CD4-positive, alpha-beta T cell treated with Interferon alpha-2 for 1 hour (primary cell): ENCODE measurements at places on chromosomes 7 and 10.

GRCh38 chr10:119449760-119450461 is 92.6 kb downstream of the RGS10 start:
- no peak for DNase-seq

DNA sequence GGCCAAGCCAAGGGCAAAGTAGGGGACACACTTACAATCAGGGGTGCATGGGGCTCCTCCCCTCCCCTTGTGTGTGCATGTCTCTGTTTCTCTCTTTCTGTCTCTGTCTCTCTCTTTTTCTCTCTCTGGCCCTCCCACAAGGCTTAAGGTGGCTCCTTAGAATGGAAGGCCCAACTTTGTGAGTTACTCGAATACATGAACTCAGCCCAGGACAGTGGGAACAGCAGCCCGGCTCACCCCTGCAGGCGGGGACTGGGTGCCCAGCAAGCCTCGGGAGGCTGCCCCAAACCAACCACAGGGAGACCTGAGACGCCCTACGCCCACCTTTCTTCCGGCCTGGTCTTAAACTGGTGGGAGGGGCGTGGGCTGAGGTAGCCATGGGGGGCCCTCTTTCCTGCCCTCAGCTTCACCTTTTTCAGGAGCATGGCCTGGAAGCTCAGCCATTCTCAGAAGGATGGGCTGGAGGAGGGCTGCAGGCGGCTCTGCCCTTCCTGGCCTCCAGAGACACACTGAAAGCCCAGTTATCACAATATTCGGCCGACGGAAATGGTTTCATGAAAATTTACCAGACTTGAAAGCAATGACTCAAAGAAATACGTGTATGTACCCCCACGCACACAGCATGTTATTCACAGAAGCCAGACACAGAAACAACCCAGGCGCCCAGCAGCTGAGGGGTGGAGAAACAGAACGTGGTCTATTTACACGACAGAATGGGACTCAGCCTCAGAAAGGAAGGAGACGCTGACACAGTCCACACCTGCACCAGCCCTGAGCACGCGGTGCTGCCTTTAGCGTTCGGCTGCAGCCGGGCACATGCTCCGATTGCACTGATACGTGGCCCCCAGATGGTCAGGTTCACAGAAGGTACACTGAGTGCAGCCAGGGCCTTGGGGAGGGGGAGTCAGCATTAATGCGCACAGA is 229.5 kb downstream of the PTPRN2 start:
- DNase-seq, result no peak

GRCh38 chr10:86856156-86856555 is 99.7 kb downstream of the BMPR1A start:
- DNase-seq, result no peak

- DNase-seq, result no peak
These were observed 576 bp upstream of the CSGALNACT2 start for GRCh38 chr10:43137717-43138020.

GRCh38 chr7:148419856-148420832 is 170.4 kb upstream of the C7orf33 start:
- no peak for DNase-seq

DNA sequence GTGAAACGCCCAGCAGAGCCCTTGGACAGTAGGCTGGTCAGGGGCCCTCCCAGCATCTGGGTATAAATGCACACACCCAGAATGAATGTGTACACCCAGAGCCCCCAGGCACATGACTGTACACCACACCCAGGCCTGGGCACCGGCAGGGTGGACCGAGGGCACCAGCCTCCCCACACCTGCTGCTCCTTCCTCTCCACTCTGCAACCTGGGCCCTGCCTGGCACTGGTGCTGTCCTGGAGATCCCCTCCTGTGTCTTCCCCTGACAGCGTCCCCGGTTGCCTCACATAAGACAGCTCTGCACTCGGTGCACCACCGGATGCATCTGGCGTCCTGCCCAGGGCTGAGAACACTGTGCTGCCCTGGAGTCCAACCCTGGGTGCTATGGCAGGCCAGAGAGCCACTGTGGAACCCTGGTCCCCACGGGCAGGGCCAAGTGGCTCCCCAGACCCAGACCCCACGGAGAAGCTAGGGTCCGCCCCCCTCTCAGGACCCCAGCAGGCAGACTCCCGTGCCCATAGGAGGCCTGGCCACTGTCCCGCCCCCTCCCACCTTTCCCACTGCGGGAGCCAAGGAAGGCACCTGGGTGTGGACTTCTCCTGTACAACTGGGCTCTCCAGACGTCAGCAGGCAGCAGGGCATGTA is 6.6 kb downstream of the RASGEF1A start:
- DNase-seq, result no peak

- DNase-seq, result peak; percentile 28
These were observed 7.1 kb downstream of the NUDT1 start for GRCh38 chr7:2248984-2249694.

DNA sequence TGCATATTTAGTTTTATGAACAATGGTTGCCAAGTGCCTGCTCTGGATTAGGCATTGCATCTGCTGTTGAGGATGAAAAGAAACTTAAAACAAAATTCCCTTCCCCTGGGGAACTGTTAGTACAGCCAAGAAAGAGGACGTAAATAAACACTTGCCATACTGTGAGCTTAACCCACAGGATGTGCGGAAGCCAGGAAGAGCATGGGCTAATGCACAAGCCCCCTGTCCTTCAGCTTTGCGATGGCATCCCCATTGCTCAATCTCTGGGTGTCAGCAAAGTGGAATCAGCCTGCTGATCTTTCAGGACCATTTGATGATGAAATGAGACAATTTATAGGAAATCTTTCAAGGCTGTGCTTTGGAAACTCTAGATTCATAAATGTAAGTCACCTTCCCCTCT is 399.9 kb upstream of the IGFBP3 start:
- no peak for DNase-seq

GRCh38 chr7:143040209-143040715 is 11.9 kb upstream of the OR6V1 start:
- no peak for DNase-seq

DNA sequence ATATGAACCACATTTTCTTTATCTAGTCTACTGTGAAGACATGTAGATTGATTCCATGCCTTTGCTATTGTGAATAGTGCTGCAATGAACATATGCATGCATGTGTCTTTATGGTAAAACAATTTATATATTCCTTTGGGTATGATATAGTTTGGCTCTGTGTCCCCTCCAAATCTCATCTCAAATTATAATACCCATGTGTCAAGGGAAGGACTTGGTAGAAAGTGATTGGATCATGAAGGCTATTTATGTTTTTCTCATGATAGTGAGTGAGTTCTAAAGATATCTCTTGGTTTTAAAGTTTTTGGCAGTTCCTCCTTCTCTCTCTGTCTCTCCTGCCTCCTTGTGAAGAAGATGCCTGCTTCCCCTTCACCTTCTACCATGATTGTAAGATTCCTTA is 248.7 kb downstream of the GPR37 start:
- DNase-seq, result no peak

DNA sequence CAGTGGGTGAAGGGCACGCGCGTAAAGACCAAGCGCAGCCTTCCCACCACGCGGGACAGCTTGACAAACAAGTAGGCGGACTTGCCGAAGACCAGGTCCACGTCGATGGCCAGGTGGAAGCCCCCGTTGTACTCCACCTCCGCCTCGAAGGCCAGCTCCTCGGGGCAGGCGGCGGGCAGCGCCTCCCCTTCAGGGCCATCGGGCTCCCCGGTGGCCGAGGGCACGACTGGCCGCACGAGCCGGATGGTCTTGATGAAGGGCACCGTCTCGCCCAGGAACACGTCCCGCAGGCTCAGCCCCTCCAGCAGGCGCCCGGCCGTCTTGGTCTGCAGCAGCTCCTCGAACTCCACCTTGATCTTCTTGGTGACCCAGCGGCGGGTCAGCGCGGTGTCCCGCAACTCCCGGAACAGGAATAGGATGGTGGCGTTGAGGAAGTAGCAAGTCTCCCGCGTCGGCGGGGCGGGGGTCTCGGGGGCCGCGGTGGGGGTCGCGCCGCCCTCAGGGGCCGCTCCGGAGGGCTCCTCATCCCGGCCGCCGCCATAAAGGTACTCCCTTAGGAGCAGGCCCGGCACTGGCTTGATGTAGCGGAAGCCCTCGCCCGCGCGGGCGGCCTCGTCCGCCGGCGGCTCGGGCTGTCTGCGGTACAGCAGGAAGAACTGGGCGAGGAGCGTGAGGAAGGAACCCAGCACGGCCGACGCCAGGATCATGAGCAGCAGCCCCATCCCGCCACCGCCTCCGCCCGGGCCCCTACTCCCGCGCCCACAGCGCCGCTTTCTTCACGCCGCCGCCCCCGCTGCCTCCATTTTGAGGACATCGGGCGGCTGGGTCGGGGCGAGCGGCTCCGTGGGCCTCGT is 507 bp downstream of the PDZD8 start:
- no peak for DNase-seq

DNA sequence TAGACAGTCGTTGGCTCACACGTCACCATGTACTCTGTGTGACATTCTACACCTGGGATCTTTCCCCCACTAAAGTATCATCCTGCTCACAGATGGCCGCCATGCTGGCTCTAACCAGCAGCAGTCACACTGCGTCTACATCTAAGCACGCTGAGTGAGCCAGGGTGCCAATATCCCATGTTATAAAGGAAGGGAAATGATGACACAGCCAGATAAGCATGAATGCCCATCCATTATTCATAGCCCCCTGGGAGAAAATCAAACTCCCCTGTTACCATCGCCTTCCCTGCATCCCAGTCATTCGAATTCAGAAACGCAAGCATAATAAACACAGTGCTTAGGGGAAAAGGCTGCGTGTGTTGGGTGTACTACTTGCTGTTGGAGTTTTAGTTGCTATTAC is 698.2 kb upstream of the AUTS2 start:
- no peak for DNase-seq

DNA sequence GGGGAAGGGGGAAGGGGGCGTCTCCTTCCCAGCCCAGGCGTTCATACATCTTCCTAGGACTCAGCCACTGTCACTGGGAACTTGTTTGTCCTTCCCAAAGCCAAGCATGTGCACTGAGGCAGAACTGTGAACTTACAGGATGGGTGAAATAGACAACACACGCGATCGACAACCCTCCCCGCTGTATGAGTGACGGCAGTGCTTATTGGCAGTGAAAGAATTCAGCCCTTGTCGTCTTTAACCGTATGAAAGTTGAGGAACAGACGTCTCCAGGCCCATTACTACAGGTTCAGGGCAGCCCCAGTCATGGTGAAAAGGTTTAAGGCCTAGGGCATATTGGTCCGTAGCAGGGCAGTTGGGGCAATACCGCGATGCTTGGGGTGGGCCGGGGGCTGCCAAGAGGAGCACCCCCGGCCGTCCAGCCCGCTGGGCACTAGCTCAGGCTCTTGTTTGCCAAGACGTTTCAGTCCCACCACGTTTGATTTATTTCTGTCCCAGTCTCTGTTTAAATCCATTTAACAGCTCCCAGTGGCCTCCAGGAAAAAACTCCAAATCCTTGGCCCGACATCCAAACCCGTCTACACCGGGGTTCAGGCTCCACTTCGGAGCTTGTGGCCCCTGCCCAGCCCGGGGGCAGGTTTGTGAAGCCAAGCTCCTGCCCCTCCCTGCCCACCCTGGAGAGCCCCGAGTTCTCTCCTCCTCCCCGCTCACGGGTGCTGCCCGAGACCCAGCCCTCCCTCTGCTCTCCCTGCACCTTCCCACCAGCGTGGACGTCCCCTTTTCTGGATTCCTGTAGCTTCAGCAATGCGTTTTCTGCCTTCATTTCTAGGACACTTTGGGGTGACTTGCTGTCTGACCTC is 159.8 kb downstream of the DNAJB6 start:
- no peak for DNase-seq

- no peak for DNase-seq
These were observed 69.7 kb downstream of the CD36 start for GRCh38 chr7:80708123-80708522.

DNA sequence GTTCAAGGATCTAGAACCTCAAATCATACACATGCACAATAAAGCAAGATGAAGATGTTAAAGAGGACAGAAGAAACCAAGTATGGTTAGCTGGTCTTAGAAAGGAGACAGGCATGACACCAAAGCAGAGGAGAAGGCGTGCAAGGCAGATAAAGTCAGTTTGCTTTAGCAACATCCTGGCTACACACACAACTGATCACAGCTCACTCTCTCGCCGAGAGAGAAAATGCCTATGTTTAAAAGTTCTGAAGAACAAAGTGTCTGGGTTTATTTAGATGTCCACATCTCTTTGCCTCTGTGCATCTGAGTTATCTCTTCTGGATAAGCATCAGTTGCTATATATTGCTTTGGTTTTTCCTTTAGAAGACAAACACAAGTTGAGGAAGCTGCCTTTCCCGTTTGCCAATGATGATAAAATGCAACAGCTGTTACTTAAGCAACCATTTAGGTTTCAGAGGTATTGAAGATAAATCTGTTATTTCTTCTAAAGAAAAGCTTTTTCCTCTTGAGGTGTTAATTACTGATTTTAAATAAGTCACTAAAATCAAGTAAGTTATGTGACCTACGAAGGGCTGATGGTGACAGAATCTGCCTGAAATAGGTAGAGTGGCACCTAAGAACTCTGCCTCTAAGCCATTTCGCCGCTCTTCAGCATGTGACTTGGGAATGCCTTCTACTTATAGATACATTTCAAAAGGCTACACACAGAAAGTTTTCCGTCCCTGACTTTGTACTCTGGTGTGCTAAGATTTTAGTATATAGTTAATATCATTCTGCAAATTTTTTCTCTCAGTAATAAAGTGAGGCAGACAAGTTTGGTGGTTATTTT is 146.2 kb upstream of the ASAH2 start:
- no peak for DNase-seq

- DNase-seq, result no peak
These were observed 30.6 kb downstream of the CFAP46 start for GRCh38 chr10:132911786-132912097.

- DNase-seq, result no peak
These were observed 927 bp upstream of the DEPP1 start for GRCh38 chr10:44979281-44980191.

DNA sequence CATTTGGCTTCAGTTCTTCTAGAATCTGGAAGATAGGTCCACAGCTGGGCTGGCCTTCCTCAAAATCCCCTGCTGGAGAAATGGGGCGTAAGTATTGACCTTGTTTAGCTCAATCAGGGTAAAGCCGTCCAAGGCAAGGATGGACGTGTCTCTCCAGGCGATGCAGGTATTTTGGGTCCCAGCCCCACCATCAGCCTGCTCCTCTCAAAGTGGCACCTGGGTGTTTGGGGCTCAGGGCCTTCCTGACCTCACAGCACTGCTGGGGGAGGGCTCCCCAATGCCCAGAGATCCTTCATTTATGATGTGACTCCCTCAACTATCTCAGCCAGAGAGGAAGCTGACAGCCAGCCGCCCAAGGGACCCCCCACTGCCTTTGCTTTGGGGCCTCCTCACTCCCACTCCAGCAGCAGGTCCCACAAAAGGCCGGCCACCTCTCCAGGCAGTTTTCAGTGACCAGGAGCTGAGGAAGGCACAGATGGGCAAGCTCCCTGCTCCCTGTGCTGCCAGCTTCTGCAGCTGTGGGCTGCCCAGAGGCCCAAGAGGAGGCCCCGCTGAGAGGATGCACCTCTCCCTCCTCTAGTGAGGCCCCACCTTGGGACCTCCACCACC is 140.0 kb upstream of the TCERG1L start:
- no peak for DNase-seq

GRCh38 chr7:47654672-47655298 is 72.9 kb upstream of the TNS3 start:
- DNase-seq, result no peak

DNA sequence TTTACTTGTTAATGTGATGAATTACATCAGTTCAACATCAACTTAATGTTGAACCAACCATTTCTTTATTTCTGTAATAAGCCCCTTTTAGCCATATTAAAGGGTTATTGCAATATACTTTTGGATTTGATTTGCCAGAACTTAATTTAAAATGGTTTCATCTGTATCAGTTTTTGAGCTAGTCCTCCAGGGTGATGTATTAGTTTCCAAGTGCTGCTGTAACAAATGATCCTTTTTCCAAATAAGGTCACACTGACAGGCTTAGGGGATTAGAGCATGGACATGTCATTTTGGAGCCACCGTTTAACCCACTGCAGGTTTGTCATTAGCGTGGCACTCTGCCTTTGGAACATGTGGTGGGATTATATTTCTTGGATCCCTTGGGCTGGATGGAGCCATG is 244.8 kb upstream of the PLPP4 start:
- no peak for DNase-seq
